ENCODE measurements at places on chromosomes 12 and 14.

DNA sequence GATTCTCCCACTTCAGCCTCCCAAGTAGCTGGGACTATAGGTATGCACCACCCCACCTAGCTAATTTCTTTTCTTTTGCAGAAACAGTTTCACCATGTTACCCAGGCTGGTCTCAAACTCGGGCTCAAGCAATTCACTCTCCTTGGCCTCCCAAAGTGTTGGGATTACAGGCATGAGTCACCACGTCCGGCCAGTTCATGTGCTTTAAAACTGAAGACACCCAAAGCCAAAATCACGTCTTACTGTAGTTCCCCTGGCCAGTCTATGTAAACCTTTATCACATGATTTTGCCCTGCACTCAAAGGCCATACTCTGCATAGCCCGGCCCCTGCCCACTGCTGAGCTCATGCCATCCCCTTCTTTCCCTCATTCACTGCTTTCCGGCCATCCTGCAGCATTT, 4.5 kb downstream of the ALKBH2 start:
- no peak for DNase-seq

- no peak for DNase-seq
Observed at GRCh38 chr12:52364901-52365489, 2.3 kb downstream of the KRT85 start.

- no peak for DNase-seq
Observed at GRCh38 chr12:62400135-62400534, 66.5 kb upstream of the MON2 start.

GRCh38 chr12:112294793-112295192, 87.4 kb downstream of the HECTD4 start:
- no peak for DNase-seq

GRCh38 chr14:103056322-103057027, 874 bp downstream of the CDC42BPB start:
- no peak for DNase-seq

DNA sequence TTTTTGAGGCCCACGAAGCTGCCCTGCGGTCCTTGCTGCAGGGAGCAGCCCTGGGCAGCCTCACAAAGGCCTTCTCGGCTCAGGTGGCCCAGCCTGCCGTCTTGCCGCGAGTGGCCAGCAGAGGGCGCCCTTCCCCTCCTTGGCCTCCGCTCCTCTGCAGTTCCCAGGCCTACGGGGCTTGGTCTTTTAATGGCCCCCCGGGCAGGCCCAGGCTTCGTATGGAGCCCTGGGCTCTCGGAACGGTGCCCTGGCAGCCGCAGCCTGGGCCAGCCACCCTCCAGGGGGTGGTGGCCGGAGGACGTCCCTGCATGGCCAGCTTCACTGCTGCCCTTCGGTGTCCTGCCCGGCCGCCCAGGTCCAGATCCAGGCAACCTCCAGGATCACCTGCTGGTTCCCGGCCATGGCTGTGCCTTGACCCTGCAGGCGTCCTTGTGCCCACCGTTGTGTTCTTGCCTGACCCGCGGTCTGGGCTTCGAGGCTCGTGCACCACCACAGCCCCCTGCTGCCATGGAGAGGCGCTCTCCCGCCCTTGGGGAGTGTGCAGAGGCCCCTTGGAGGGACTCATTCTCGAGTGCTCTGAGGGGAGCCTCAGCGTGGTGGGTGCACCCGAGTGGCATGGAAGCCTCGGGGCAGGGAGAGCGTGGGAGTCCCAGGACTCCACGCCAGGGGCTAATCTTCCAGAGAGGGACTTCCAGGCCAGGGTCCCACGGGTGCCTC, 9.4 kb downstream of the ASPG start:
- DNase-seq = no peak

DNA sequence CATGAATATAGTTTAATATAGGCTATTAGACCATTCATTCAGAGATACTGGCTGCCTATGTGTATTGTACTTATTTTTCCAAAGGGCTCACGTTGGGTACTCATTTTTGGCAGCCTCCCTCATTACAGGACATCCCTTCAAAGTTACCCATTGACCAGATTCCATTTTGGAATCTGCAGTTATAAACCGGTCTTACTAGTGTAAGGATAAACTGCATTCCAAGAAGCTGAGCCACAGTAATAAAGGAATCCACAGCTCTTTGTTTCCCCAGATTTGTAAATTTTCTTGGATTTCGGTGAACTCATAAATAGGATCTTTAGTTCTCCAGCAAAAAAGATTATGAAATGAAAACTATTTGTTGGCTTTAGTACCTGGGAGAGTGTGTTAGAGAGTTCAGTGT, 18.9 kb upstream of the CFL2 start:
- no peak for DNase-seq

- DNase-seq = no peak
Observed at GRCh38 chr12:110721570-110721969, 21.1 kb downstream of the PPP1CC start.
